Stimulated activated CD8-positive, alpha-beta memory T cell treated with anti-CD3 and anti-CD28 coated beads, Interleukin-4, amount 100 ng/mL, for 1 hour (primary cell): ENCODE measurements at places on chromosomes 4 and X.
A peak's percentile ranks its signal among the peaks of the same experiment; 100 is the strongest.

DNA sequence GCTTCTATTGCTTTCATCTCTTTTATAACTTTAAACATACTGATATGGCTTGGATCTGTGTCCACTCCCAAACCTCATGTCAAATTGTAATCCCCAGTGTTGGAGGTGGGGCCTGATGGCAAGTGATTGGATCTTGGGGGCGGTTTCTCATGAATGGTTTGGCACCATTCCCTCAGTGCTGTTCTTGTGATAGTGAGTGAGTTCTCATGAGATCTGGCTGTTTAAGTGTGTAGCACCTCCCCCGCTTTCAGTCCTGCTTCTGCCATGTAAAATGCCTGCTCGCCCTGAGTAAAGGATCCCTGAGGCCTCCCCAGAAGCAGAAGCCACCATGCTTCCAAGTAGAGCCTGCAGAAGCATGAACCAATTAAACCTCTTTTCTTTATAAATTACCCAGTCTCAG is 17.7 kb downstream of the MND1 start:
- DNase-seq, result no peak

- DNase-seq, result no peak
Observed at GRCh38 chr4:146041139-146042004, 102.7 kb upstream of the ZNF827 start.

GRCh38 chrX:19875050-19875431 is 12.4 kb downstream of the SH3KBP1 start:
- DNase-seq, result no peak

- peak; percentile 12 for DNase-seq
Observed at GRCh38 chr4:102759831-102760644, 730 bp downstream of the MANBA start.
